GM19239 (cell line): ENCODE measurements at places on chromosomes 7 and 10.

DNA sequence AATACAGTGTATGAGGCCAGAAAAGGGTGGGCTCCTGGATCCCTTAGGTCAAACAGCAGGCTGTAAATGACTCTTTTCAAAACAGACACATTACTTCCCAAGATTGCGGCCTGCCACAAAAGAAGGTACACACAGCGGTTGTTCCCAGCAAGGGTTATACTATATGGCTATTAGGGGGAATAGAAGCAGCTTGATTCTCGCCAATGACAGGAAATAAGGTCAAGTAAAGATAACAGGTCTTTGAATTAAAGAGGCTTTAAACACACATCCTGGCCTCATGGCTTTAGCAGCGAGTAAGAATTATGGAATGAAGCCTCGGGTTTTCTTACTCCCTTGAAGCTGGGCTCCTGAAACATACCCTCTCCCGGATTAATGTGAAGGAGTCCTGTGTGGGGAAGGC, 58.3 kb downstream of the CYP26A1 start:
- no peak for DNase-seq

- no peak for DNase-seq
Observed at GRCh38 chr7:138625849-138626230, 75.3 kb downstream of the SVOPL start.

- DNase-seq, result no peak
Observed at GRCh38 chr7:17140406-17140805, 158.0 kb upstream of the AHR start.

GRCh38 chr7:135976312-135977006, 700 bp downstream of the MTPN start:
- DNase-seq, result no peak

GRCh38 chr7:23443974-23444373, 26.3 kb downstream of the IGF2BP3 start:
- DNase-seq, result no peak

DNA sequence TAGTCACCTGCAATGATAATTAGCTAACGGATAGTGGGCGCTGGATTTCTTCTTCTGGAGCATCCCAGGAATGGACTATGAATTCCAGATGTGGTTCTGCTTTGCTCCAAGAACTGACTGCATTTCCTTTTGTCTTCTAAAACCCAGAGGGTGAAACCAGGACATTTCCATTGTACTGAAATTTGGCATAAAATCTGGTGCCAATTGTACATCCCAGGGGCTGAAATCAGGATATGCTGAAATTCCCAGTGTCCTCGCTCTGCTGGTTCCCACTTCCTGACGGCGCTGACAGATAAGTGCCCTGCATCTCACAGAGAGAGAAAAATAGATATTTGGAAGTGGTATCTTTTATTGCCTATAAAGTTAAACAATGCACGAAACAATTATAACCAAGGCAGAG, 31.9 kb downstream of the RBM20 start:
- no peak for DNase-seq

GRCh38 chr10:31620226-31621151, 301.5 kb downstream of the ZEB1 start:
- DNase-seq, result no peak
